ENCODE measurements at places on chromosomes 5 and 9. TPM values are rescaled to one million over a fixed set of nuclear protein-coding genes. Genes with fewer than 3 reads are reported as not detected.

GRXCR2 gene
- polyA plus RNA-seq = not detected

ACTBL2 gene
- not detected for polyA plus RNA-seq

KIF12 gene
- polyA plus RNA-seq = 174 TPM

CDKN2B gene
- 0.72 TPM for polyA plus RNA-seq

DMRTA1 gene
- polyA plus RNA-seq = 1.2 TPM

SPATA31D4 gene
- not detected for polyA plus RNA-seq

CAAP1 gene
- 43.3 TPM for polyA plus RNA-seq

RACK1 gene
- 2,825 TPM for polyA plus RNA-seq

RNF183 gene
- 6.6 TPM for polyA plus RNA-seq

- no peak for DNase-seq
Measured at GRCh38 chr5:170286386-170286925, 11.1 kb downstream of the LCP2 start.

- DNase-seq = no peak
Measured at GRCh38 chr5:30502277-30502676, 691.2 kb upstream of the CDH6 start.

- DNase-seq = no peak
Measured at GRCh38 chr9:108396193-108396592, 459.6 kb downstream of the ACTL7B start.

GRCh38 chr5:141992349-141992963 lies 20.4 kb downstream of the GNPDA1 start:
- no peak for DNase-seq

DNA sequence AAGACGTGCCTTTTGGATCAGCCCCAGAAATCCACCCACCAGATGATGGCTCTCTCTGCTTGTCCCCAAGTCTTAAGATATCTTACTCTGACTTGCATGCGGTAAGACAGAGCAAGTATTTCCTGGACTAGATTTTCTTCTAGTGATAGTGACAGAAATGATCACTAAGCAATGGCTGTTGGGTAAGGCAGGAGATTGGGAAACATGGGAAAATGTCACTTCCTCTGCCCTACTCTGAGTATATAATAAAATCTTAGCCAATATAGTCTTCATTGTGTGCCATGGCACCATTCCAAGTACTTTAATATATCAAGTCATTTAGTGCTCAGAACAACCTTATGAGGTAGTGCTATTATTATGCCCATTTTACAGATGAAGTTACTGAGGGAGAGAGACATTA lies 31.0 kb upstream of the GNA14 start:
- DNase-seq = no peak

DNA sequence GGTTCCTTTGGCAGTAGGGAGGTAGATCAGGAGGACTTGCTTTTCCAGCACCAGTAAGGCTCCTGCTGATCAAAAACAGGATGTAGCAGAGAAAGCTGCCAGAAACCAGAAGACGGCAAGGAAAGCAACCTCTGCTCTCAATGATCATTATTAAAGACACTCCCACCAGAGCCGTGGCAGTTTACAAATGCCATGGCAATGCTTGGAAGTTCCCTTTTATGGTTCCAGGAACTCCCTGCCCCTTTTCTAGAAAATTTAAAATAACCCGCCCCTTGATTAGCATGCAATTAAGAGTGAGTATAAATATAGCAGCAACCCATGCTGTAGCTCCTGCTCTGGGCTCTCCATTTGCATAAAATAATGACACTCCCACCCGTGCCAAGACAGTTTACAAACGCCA lies 16.1 kb downstream of the EQTN start:
- DNase-seq = no peak

DNA sequence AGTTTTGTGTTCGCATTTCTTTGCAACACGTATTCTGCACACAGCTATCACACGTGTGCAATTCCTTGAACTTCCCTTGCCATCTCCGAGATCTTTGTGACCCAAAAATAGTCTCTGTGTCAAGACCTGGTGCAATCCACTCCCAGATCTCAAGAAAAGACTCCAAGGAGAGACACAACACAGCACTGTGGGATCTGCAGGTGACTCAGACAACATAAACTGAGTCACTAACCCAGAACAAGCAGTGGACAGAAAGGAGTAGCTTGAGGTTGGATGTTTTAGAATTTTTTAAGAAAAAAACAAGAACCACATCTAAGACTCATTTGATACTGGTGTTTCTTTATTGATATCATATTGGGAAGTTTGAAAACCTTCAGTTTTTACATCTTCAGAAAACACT lies 396.9 kb downstream of the AGTPBP1 start:
- DNase-seq = no peak

GRCh38 chr5:160297776-160298175 lies 14.6 kb downstream of the CCNJL start:
- DNase-seq = no peak

DNA sequence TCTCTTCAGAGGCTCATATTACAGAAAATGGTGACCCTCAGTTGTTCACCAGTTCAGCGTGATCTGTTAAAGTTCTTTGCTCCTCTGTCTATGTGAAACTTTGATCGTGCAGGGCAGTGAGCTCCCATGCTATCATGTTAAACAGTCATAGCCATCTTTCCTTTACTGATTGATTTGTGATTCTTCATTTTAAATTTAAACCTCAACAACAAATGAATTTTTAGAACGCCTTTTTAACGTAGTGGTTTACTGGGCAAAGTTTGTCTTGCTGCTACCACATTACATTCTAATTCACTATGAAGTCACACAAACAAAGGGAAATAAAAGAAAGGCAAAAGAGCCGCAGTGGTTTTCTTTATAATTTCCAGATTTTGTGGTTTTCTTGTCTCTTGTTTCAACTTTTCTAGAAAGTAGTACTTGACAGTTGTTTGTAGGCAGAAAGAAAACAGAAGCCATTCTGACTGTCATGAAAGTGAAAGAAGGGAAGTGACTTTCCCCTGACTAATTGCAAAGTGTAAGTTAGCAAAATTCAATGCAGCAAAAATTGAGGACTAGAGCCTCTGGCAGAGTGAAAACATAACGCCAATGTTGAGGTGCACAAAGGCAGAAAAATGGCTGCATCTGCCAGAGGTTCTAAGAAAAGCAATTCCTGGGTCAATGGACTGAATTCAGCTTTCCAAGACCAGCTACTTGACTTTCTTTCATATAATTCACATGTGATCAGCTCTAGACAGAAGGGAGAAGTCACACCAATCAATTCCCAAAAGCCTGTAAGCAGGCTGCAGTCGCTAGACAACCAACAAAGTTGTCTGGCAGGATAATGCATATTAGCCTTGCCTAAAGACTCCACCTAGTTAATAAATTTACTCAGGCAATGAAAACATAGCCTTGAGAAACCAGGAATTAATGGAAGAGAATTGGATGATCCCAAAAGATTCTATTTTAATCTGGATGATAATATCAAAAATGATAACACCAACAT lies 7.1 kb upstream of the IFNA6 start:
- DNase-seq = no peak

- no peak for DNase-seq
Measured at GRCh38 chr5:6801236-6801635, 88.0 kb downstream of the TENT4A start.

Data from left renal cortex interstitium (tissue), 4 donors.